Activated CD4-positive, CD25-positive, alpha-beta regulatory T cell (primary cell): ENCODE measurements at places on chromosomes 6 and 20.

- no peak for DNase-seq
These were observed 571 bp upstream of the PRPF6 start for GRCh38 chr20:63980317-63980805.

GRCh38 chr6:36221674-36222073 lies 25.1 kb downstream of the BRPF3 start:
- DNase-seq, result no peak

- DNase-seq, result no peak
These were observed 10.6 kb downstream of the POLR3F start for GRCh38 chr20:18477821-18478220.

- DNase-seq, result no peak
These were observed 655.7 kb upstream of the HS3ST5 start for GRCh38 chr6:114998492-114998891.

GRCh38 chr6:159100395-159101182 lies 55.8 kb upstream of the TAGAP start:
- DNase-seq, result no peak

DNA sequence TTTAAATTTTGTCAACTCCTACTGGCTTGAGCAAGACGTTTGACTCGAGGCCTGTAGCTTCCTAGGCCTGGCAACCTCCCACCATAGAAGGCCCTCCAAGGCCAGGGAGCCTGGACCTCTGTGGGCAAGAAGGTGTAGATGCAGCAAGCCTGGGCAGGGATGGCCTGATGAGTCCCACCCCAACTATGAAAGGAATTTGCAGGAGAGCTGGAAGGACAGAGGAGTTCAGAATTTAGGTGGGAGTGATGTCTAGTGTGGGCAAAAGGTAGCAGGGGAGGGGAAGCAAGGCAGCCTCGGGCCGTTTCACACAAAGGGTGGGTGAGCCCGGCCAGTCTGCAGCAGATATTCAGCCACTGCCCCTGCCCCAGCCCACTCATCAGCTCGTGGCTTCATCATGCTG lies 245.2 kb downstream of the CDH26 start:
- DNase-seq, result no peak

- no peak for DNase-seq
These were observed 140.5 kb downstream of the EYA2 start for GRCh38 chr20:47035026-47035590.
